Stimulated activated effector memory CD8-positive, alpha-beta T cell treated with anti-CD3 and anti-CD28 coated beads, Interleukin-12 subunit alpha, Interleukin-12 subunit beta, amount 100 ng/mL, for 72 hours (primary cell): ENCODE measurements at places on chromosomes 11 and 22.

- no peak for DNase-seq
Measured at GRCh38 chr22:50061141-50061823, 3.2 kb upstream of the TTLL8 start.

DNA sequence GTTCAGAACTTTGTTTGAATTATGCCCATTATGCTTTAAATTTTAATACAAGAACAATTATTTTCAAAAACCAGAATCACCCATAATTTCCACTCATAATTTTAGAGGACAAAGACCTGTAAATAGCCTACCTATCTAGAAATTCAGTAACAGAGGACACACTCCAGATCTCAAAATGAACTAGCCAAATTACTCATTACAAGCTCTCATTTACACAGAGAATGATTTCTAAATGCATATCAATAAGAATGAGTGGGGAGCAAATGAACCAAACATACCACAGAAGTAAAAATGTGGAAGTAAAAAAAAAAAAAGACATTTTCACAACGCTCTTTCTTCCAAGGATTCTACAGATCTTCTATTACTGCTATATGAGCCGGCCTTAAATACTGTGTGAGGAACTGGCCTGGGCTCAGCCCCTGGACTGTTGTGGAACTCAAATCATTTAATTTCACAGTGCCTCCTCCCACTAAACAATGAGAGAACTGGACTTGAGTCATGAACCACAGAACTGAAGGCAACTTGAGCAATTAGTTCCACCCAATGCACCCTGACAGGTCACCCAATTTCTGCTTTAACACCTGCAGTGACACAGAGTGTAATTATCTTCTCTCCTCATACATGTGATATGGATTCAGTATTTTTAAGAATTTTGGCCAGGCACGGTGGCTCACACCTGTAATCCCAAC, 8.0 kb downstream of the MRTFA start:
- DNase-seq = no peak

- DNase-seq = no peak
Measured at GRCh38 chr11:69922015-69922595, 102.9 kb upstream of the FGF3 start.

- DNase-seq = no peak
Measured at GRCh38 chr11:25535467-25536272, 796.3 kb upstream of the ANO3 start.

GRCh38 chr11:64581057-64581523, 9.9 kb upstream of the SLC22A12 start:
- no peak for DNase-seq

- DNase-seq = no peak
Measured at GRCh38 chr11:129416080-129416820, 40.6 kb downstream of the BARX2 start.

- no peak for DNase-seq
Measured at GRCh38 chr11:82873919-82874333, 26.3 kb downstream of the PRCP start.

DNA sequence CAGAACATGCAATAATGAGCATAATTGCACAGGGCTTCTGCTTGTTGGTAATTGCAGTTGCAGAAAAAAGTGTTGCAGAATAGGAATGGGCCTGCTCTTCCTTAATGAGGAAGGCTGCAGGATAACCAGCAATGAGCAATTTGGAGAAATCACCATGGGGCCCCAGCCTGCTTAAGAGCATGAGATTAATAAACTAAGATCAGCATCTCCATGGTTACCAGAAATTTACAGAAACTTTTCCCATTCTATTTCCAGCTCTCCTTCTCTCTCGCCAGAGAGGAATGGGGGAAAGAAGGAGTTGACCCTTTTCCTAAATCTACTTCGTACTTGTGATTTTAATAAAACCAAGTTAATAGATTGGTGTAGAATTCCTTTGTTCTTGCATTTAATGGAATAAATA, 80.9 kb upstream of the CSNK2A3 start:
- DNase-seq = no peak

DNA sequence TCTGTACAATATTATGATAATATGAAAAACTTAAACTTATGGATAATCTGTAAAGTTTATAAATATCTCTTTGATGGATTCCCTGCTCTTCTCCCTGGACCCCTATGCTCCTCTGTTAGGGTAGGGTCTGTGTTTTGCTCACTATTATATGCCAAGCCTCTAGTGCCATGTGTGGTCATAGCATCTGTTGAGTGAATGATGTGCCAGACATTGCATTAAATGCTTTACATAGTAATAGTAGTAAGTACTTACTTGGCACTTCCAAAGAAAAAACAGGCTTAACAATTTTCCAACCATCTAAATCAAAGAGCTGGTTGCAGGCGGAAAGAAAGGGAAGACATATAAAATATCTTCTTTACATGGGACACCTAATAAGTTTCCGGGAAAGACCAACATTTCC, 46.8 kb downstream of the LGR4 start:
- no peak for DNase-seq

- DNase-seq = no peak
Measured at GRCh38 chr11:116172851-116173250, 599.9 kb downstream of the BUD13 start.

- DNase-seq = no peak
Measured at GRCh38 chr11:13908535-13908934, 54.0 kb upstream of the SPON1 start.

GRCh38 chr11:69636512-69637197, 4.3 kb upstream of the CCND1 start:
- DNase-seq = no peak

DNA sequence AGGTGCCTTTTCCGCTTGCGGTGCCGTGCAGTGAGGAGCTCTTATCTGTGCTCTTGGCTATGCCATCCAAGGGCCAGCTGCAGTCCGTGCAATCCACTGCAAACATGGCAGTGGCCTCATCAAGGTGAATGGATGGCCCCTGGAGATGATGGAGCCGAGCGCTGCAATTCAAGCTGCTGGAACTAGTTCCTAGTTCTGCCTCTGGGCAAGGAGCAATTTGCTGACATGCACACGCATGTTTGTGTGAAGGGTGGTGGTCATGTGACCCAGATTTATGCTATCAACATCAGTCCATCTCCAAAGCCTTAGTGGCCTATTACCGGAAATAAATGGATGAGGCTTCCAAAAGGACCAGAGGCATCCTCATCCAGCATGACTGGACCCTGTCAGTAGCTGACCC, 3.1 kb upstream of the EHD1 start:
- DNase-seq = no peak

GRCh38 chr22:27004434-27004833, 347.0 kb downstream of the MIAT start:
- no peak for DNase-seq

GRCh38 chr11:134235399-134235798, 10.9 kb downstream of the VPS26B start:
- DNase-seq = no peak

- no peak for DNase-seq
Measured at GRCh38 chr11:36233204-36233603, 56.0 kb downstream of the COMMD9 start.

GRCh38 chr22:19974268-19974861, 32.7 kb upstream of the TXNRD2 start:
- no peak for DNase-seq

- no peak for DNase-seq
Measured at GRCh38 chr11:1235901-1236315, 13.0 kb downstream of the MUC5B start.

- DNase-seq = no peak
Measured at GRCh38 chr22:19882446-19883381, 28.0 kb upstream of the GNB1L start.

- no peak for DNase-seq
Measured at GRCh38 chr11:86370922-86371594, 3.6 kb upstream of the CCDC81 start.

DNA sequence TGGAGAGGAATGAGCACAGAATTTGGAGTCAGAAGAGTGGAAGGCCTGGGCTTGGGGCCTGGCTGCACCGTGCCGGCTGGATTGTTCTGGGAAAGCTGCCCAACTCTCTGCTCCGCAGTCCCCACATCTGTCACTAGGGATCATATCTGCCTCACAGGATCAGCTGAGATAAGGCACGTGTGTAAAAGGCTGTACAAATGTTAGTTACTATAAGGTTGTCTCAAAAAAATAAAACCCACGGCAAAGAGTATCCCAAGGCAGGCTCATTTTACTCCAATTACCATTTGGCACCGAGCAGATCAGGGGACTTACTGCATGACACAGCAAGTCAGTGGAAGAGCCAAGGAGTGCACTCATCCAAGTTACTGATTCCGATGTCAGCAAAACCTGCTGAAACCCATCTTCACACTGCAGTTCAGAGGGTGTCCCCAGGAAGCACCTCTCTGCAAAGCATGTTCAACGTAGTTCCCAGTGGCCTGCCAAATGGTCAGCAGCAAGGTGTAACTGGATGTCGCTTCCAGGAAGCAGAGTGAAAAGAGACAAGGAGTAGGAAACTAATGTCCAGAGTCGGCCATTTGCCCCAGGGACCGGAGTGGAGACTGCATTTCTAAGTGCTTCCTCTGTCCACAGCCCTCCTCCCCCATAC, 18.1 kb upstream of the MRTFA start:
- no peak for DNase-seq

GRCh38 chr11:43516316-43516850, 157.7 kb downstream of the TTC17 start:
- no peak for DNase-seq

DNA sequence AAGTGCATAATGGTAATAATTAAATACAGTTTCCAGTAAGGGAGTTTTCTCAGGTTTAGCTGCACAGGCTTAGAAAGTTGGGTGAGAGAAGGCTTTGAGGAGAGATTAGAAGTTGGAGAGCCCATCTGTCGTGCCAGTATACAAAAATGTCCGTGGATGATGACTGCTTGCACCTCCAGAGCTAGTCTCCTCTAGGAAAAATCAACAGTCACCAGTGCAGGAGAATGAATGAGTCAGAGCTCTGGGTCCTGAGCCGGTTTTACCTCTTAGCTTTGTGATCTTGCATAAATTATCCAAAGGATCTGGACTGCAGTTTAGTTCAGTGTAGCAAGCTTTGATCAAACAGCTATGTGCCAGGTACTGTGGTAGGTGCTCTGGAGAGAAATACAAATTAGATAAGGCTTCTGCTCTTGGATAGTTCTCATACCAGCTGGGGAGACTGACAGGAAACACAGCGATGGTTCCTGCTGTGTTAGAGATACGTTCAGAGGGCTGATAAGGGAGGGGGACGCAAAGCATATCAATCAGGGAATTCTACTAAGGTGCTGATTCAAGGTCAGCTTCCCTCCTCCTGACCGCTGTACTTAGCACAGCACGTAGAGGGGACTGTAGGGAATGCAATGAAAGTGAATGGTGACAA, 125.9 kb downstream of the TEAD1 start:
- no peak for DNase-seq

DNA sequence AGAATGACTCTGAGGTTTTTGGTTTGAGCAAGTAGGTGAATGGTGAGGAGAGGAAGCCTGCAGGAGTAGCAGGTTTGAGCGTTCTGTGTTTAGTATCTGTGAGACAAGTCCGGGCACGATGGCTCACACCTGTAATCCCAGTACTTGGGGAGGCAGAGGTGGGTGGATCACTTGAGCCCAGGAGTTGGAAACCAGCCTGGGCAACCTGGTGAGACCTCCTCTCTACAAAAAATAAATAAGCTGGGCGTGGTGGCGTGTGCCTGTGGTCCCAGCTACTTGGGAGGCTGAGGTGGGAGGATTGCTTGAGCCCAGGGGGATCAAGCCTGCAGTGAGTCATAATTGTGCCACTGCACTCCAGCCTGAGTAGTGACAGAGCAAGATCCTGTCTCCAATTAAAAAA, 9.7 kb upstream of the CENATAC start:
- DNase-seq = no peak

- no peak for DNase-seq
Measured at GRCh38 chr22:29122041-29122440, 49.2 kb downstream of the KREMEN1 start.

DNA sequence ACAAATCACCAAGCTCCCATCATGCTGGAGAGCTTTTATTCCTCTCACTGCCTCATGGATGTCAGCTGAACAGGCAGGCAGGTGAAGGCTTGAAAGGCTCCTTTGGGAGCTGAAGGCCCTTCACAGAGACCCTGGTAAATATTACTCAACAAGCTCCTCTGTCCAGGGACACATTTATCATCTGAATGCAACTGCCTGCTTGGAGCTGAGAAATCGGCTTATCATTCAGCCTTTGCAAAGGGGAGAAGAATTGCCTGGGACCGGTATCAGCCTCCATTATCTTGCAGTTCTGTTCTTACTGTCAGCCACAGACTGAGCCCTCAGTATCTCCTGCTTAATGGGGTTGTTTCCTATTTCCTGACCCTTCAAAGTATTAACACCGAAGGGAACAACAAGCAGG, 113.8 kb upstream of the PITPNB start:
- no peak for DNase-seq

- DNase-seq = no peak
Measured at GRCh38 chr11:33606762-33607161, 93.9 kb downstream of the C11orf91 start.

GRCh38 chr22:24440270-24440717, 12.9 kb downstream of the ADORA2A start:
- no peak for DNase-seq

GRCh38 chr11:91435694-91436395, 788.8 kb upstream of the FAT3 start:
- no peak for DNase-seq

DNA sequence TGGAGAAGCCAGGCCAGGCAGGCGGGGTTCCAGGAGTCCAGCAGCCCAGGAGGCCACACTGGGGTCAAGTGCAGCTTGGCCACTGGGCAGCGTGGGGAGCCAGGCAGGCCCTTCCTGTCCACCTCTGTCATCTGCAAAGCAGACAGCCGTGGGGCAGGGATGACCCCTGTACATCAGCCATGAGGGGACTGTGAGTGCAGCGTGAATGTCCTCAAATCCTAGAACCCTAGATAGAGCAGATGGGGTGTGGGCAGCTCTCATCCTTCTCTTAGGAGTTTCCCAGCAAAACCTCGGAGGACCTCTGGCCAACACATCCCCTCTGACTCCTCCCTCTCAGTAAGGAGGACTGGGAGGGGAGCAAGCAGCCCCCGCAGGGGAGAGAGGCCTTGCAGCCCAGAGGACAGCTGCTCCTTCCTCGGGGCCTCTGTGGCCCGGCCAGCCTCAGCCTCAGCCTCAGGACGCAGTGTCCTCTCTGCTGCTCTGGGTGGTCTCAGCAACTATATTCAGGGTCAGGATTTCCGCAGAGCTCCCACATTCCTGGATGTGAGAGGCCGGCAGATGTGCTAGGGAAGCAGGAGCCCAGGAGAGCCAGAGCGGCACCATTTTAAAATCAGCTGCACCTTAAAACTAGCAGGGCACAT, 820.5 kb downstream of the BRD1 start:
- peak; percentile 25 for DNase-seq

DNA sequence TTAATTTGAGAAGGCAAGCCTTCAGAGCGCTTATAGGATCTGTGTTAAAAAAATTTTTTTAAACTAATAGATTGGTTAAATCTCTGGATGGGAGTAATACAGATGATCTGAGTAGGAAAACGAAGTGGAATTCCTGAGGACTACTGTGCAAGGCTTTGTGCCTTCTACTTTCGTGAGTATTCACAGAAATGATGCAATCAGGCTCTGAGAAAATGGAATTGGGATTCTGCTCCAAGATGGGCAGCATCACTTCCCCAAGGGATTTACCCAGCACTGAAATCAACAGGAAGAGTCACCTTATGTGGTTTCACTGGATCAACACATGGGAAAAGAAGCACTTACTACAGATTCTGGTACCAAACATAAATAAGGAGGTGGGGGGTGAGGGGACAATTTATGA, 12.5 kb downstream of the KMT5B start:
- DNase-seq = no peak

- DNase-seq = peak; percentile 86
Measured at GRCh38 chr11:2151500-2152257, 9.3 kb downstream of the INS start.

- DNase-seq = no peak
Measured at GRCh38 chr11:834371-835316, 1.9 kb downstream of the CD151 start.
